ENCODE measurements at places on chromosomes 12 and 14. TPM values are rescaled to one million over a fixed set of nuclear protein-coding genes. Genes with fewer than 3 reads are reported as not detected.

GRCh38 chr14:85572011-85572410, 42.1 kb downstream of the FLRT2 start:
- H3K4me3 ChIP-seq = no peak overlapping the region
- H3K36me3 ChIP-seq = no peaks in the 10 kb centered on the region
- no peak overlapping the region for H3K27ac ChIP-seq
- no peak for ATAC-seq
- peaks cover 15% of the 10 kb centered on the region for H3K4me1 ChIP-seq

GRCh38 chr14:104399432-104400155, 180.0 kb upstream of the C14orf180 start:
- no peak overlapping the region for H3K4me3 ChIP-seq
- ATAC-seq = no peak
- H3K27ac ChIP-seq = no peak overlapping the region
- H3K36me3 ChIP-seq = no peaks in the 10 kb centered on the region
- no peaks in the 10 kb centered on the region for H3K4me1 ChIP-seq

The DIO2 gene
- total RNA-seq = 17.9 TPM

- H3K4me1 ChIP-seq = no peaks in the 10 kb centered on the region
- H3K4me3 ChIP-seq = no peak overlapping the region
- peak overlapping the region; percentile 70 for H3K27ac ChIP-seq
- peaks cover 9% of the 10 kb centered on the region for H3K36me3 ChIP-seq
- no peaks in the 10 kb centered on the region for H3K27me3 ChIP-seq
- peak; percentile 62 for ATAC-seq
Measured at GRCh38 chr12:121279507-121279915, 17.0 kb downstream of the CAMKK2 start.

- no peaks in the 10 kb centered on the region for H3K36me3 ChIP-seq
- peak; percentile 82 for ATAC-seq
- no peaks in the 10 kb centered on the region for H3K27me3 ChIP-seq
Measured at GRCh38 chr12:104910196-104910840, 47.8 kb downstream of the SLC41A2 start.

DNA sequence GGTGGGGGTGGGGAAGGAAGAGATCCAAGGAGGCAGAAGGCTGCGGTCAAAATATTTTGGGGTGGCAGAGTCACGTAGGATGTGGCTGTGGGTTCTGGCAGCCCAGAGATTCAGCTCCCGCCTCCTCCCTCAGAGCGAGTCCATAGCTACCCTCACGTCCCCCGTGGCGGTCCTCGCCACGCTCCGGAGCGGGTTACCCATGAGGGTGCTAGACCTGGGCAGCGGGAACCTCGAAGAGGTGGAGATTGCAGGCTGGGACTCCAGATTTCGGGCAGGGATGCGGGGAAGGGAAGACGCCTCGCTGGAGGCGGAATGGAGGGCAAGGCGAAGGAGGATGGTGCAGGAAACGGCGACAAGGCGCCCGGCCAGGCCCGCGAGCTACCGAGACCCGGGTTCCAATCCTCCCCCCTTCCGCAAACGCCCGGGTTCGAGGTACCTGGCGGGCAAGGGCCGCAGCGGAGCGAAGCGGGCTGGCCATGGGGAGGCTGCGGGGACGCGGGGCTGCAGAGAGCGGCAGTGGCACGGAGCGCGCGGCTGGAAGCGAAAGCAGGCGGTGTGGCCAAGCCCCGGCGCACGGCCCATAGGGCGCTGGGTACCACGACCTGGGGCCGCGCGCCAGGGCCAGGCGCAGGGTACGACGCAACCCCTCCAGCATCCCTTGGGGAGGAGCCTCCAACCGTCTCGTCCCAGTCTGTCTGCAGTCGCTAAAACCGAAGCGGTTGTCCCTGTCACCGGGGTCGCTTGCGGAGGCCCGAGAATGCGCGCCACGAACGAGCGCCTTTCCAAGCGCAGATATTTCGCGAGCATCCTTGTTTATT, 46.2 kb downstream of the BCAT1 start:
- H3K4me1 ChIP-seq = peaks cover 20% of the 10 kb centered on the region
- H3K27me3 ChIP-seq = peaks cover 36% of the 10 kb centered on the region
- peak overlapping the region; percentile 62 for H3K4me3 ChIP-seq
- no peaks in the 10 kb centered on the region for H3K36me3 ChIP-seq
- ATAC-seq = peak; percentile 30

- no peak overlapping the region for H3K27ac ChIP-seq
- H3K4me3 ChIP-seq = no peak overlapping the region
Measured at GRCh38 chr12:21456291-21456780, 18.9 kb downstream of the PYROXD1 start.

GRCh38 chr14:47252802-47253201, 422.6 kb downstream of the MDGA2 start:
- no peak for ATAC-seq
- H3K4me1 ChIP-seq = no peaks in the 10 kb centered on the region
- no peaks in the 10 kb centered on the region for H3K27me3 ChIP-seq
- H3K4me3 ChIP-seq = no peak overlapping the region
- no peak overlapping the region for H3K27ac ChIP-seq
- no peaks in the 10 kb centered on the region for H3K36me3 ChIP-seq

The AMIGO2 gene
- 3.4 TPM for total RNA-seq

- H3K27me3 ChIP-seq = no peaks in the 10 kb centered on the region
- no peak overlapping the region for H3K4me3 ChIP-seq
- H3K27ac ChIP-seq = peak overlapping the region; percentile 68
- no peaks in the 10 kb centered on the region for H3K36me3 ChIP-seq
- ATAC-seq = peak; percentile 85
Measured at GRCh38 chr14:95527387-95528002, 7.4 kb upstream of the GLRX5 start.

DNA sequence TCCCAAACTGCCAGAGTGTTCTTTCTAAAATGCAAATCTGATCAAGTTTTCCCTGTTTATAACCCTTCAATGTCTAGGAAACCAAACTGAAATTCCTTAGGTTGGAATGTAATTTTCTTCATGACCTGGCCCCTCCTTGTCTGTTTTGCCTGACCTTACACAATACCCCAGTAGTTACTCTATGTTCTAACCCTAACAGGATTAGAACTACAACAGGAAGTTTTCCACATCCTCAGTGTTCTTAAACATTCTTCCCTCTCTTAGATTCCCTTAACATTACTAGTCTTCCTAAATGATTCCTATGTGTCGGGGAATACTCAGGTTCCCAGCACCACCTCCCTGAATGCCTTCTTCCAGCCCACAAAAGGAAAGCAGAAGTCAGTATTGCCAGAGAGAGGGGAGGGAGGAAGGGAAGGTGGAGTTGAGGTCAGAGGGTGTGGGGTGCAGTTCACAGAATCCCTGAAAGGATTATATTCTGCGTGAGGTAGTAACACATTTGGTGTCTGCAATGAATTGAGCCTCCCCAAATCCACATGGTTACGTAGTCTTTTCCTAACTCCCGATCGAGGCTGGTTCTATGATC, 72.6 kb downstream of the BBS10 start:
- no peak overlapping the region for H3K4me3 ChIP-seq
- no peaks in the 10 kb centered on the region for H3K36me3 ChIP-seq
- H3K4me1 ChIP-seq = no peaks in the 10 kb centered on the region
- no peaks in the 10 kb centered on the region for H3K27me3 ChIP-seq
- no peak overlapping the region for H3K27ac ChIP-seq

DNA sequence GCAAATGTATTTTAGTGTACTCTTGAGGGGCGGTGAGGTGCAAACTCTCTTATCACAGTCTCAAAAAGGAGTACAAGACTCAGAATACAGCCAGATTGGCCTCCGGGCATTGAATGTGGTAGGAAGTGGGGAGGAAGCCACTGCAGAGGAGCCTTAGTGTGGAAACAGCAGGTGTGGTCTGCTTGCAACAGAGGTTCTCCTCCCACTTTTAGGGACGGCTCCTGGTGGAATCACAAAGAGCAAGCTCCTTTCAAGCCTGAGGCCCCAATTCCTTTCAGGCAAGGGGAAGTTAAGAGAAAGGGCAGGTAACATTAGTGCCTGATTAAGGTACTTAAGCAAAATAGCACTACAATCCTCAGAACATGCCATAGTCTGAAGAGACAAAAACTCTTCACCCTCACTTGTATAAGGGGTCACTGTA, 23.7 kb upstream of the SLC2A3 start:
- ATAC-seq = no peak
- no peak overlapping the region for H3K4me3 ChIP-seq
- no peaks in the 10 kb centered on the region for H3K36me3 ChIP-seq
- H3K27ac ChIP-seq = no peak overlapping the region

GRCh38 chr14:99317231-99318090, 45.5 kb upstream of the BCL11B start:
- ATAC-seq = no peak
- no peaks in the 10 kb centered on the region for H3K36me3 ChIP-seq
- no peaks in the 10 kb centered on the region for H3K4me1 ChIP-seq
- peaks cover 60% of the 10 kb centered on the region for H3K27me3 ChIP-seq

The EML5 gene
- 6.7 TPM for total RNA-seq

The IAPP gene
- total RNA-seq = not detected

The ANKRD33 gene
- not detected for total RNA-seq

The FAM181A gene
- total RNA-seq = not detected

DNA sequence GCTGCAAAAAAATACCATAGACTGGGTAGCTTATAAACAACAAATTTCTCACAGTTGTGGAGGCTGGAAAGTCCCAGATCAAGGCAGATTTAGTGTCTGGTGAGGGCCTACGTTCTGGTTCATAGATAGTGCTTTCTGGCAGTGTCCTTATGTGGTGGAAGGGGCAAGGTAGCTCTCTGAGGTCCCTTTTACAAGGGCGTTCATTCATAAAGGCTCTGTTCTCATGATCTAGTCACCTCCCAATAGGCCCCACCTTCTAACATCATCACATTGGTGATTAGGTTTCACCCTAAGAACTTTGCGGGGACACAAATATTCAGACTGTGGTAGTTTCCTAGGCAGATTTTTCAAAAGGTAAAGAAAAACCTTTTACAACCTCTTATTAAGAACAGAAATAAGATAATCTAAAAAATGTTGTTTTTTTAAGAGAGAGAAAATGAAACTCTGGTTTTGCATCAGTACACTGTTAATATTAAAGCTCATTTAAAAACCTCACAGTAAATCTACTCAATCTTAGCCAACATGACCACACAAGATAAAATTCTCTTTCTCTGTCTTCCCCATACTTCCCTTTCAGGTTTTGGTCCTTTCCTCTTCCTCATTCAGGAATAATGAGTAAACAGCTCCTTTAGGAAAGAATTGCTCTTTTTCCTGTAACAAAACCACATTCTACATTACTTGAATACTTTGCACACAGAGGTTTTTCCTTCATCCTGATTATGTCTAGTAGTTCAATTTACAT, 117.5 kb downstream of the UNC79 start:
- no peak overlapping the region for H3K4me3 ChIP-seq
- no peaks in the 10 kb centered on the region for H3K4me1 ChIP-seq
- ATAC-seq = no peak
- no peaks in the 10 kb centered on the region for H3K27me3 ChIP-seq
- H3K36me3 ChIP-seq = no peaks in the 10 kb centered on the region

The LRP1-AS gene
- total RNA-seq = not detected

The AKAP6 gene
- total RNA-seq = 39.2 TPM

The ABCC9 gene
- total RNA-seq = 61.8 TPM

DNA sequence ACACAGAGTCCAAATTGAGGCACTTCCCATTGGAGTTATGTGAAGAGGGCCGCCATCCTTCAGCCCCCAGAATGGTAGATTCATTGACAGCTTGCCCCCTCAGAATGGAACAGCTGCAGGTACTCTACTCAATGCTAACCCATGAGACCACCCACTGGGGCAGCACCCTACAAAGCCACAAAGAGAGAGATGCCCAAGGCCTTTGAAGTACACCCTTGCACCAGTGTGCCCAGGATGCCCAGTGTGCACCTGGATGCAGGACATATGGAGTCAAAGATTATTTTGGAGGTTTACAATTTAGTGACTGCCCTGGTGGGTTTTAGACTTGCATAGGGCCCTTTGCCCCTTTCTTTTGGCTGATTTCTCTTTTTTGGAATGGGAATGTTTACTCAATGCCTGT, 933.9 kb downstream of the SLC16A7 start:
- ATAC-seq = no peak
- no peaks in the 10 kb centered on the region for H3K36me3 ChIP-seq
- H3K4me3 ChIP-seq = no peak overlapping the region
- no peaks in the 10 kb centered on the region for H3K27me3 ChIP-seq

The GALNT6 gene
- 2.2 TPM for total RNA-seq

The USP44 gene
- total RNA-seq = 6.0 TPM

The CISTR gene
- total RNA-seq = not detected

- no peak for ATAC-seq
- H3K27ac ChIP-seq = no peak overlapping the region
- no peaks in the 10 kb centered on the region for H3K36me3 ChIP-seq
- H3K4me3 ChIP-seq = no peak overlapping the region
Measured at GRCh38 chr14:33010495-33010894, 71.8 kb downstream of the NPAS3 start.

GRCh38 chr12:20492251-20492760, 124.0 kb downstream of the PDE3A start:
- H3K4me3 ChIP-seq = no peak overlapping the region
- H3K27ac ChIP-seq = no peak overlapping the region
- H3K36me3 ChIP-seq = no peaks in the 10 kb centered on the region
- no peak for ATAC-seq
- H3K27me3 ChIP-seq = no peaks in the 10 kb centered on the region
- H3K4me1 ChIP-seq = no peaks in the 10 kb centered on the region

DNA sequence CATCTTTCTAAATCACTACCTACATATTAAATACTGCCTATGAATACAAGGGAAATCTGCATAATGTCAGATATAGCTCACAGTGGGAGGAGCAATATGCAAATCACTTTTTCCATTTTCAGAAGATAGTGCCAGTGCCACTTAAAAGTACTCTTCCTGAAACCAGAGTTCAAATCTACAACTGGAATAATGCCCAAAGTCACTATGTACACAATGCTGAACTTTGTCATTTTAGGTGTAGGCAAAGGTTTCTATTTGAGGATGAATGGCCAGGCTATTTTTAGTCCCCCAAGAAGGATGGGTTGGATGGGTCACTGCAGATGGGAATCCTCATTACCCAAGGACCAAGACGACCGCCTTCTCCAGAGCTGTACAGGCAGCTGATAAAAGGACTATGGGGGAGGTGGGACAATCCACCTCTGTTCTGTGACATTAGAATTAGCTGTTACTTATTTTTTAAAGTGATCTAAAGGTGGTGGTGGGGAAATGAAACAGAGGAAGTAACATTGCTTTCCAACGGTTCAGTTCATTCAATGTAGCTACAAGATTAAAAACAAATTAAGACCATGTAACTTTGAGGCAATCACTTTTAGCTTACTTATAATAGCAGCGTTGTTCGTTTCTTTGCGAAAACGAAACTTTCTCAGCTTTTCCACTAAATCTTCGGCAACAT, 5.6 kb downstream of the GMFB start:
- no peaks in the 10 kb centered on the region for H3K4me1 ChIP-seq
- no peak overlapping the region for H3K27ac ChIP-seq
- no peaks in the 10 kb centered on the region for H3K27me3 ChIP-seq

GRCh38 chr14:36271222-36271621, 49.2 kb downstream of the MBIP start:
- no peaks in the 10 kb centered on the region for H3K36me3 ChIP-seq
- no peak for ATAC-seq
- H3K4me1 ChIP-seq = no peaks in the 10 kb centered on the region
- H3K4me3 ChIP-seq = no peak overlapping the region
- peaks cover 43% of the 10 kb centered on the region for H3K27me3 ChIP-seq
- no peak overlapping the region for H3K27ac ChIP-seq

The ATN1 gene
- total RNA-seq = 78.6 TPM
